HFFc6 (cell line): ENCODE measurements at places on chromosomes 2 and 18.

DNA sequence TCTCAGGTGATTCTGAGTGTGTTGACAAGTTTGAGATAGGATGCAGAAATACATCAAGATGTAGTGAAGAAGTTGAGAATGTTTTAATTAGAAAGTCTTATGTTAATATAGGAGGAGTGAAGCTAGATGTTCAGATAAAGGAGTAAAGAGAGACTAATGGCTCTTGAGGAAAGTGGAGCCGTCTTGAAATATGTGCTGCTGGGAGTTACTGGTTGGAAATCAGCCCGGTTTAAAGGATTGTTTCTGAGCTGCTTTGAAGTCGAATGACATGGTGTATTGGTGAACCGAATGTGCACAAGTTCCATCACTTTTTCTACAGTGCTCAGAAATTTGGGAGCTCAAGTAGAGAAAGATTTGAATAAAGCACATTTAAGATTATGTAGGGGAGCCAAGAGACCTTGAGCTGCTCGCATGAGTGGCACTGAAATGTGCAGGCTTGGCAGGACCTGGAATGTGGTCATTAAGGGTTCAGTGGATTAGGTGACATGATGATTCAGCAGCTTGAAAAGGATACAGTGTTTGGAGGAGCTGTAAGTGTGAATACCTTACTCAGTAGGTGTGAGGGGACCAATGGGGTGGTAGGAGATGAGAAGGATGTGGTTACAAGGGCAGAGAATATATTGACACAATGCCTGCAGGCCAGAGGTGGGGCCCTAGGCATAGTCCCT lies 68.6 kb downstream of the CAB39 start:
- no peak for DNase-seq

GRCh38 chr18:22044474-22045220 lies 124.7 kb upstream of the GATA6 start:
- no peak for DNase-seq

DNA sequence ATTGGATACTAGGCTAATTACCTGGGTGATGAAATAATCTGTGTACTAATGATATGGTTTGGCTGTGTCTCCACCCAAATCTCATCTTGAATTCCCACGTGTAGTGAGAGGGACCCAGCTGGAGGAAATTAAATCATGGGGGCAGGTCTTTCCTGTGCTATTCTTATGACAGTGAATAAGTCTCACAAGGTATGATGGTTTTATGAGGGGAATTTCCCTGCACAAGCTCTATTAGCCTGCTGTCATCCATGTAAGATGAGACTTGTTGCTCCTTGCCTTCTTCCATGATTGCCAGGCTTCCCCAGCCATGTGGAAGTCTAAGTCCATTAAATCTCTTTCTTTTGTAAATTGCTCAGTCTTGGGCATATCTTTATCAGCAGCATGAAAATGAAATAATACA lies 394.1 kb upstream of the SYT4 start:
- DNase-seq, result no peak

- DNase-seq, result no peak
These were observed 138.1 kb downstream of the DNAH6 start for GRCh38 chr2:84654414-84654813.

- no peak for DNase-seq
These were observed 569 bp downstream of the TMX3 start for GRCh38 chr18:68714366-68714711.

GRCh38 chr2:130387071-130387400 lies 31.2 kb downstream of the PTPN18 start:
- DNase-seq, result no peak

GRCh38 chr18:22143347-22144340 lies 25.7 kb upstream of the GATA6 start:
- DNase-seq, result no peak

DNA sequence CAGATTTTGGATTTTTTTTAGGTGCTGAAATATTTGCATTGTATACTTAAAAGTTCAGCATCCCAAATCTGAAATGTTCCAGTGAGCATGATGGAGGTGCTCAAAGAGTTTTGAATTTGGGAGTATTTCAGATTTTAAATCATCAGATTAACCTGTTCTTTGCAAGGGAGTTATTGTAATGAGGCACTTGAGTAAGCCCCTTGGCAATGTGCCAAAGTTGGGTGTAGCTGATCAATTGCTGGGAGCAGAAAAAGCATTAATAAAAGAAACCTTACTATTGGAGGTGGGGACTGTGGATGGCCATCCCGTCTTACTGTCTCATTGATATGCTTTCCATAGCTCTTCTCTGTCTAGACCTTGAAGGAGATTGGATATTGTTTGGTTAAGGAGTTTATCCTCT lies 28.3 kb downstream of the MALT1 start:
- DNase-seq, result no peak

GRCh38 chr18:78998371-78999071 lies 18.9 kb downstream of the SALL3 start:
- DNase-seq, result no peak

DNA sequence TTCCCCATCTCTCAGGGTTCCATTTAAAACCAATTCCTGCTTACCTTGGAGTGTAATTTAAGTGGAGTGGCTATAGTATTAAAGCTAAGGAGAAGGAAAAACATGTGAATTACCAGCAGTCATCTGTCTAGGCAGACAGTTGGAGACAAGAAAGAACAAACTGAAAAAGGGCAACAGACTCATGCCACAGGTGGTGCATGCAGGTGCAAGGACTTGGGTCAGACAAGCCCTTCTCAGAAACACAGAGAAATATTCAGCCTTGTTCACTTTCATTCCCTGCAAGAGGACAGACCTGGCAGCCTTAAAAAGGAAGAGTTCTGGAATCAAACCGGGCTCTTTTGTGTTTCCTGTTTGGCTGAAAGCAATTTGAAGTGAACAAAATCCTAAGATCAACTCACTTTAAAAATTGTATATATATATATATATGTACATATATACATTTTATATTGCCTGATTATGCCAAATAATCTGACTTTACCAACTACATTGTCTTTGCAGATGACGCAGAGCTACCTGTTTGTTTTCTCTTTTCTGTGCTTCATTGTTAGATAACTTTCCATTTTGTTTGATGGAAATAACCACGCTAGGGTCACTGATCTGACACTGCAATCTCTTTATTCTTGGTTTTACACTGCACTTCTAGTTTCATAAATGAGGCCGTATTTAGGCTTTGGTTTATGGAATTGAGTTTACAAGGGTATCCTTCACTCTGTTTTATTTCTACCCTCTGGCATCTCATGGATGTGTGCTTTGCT lies 35.1 kb upstream of the VPS54 start:
- no peak for DNase-seq

- DNase-seq, result no peak
These were observed 306.9 kb upstream of the NT5C1B start for GRCh38 chr2:18896125-18896764.

DNA sequence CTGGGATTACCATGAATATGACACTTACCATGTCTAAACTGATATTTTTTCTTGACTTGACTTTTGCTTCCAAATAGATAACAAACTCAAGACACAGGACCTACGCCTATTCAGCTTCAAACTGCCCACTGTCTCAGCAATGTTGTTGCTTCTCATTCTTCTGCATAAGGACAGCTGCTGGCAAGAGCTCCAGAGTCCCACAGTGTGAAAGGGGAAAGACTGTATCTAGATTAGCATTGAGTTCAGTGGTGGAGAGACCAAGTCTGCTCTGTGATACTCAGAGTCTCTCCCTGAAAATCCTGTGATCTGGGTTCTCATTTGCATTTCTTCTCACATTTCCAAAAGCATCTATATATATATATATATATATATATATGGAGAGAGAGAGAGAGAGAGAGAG lies 247.9 kb upstream of the NT5C1B start:
- DNase-seq, result no peak
